Naive thymus-derived CD8-positive, alpha-beta T cell (primary cell): ENCODE measurements at places on chromosomes 12 and 14. TPM values are rescaled to one million over a fixed set of nuclear protein-coding genes. Genes with fewer than 3 reads are reported as not detected.

PMCH gene
- total RNA-seq, result not detected

- no peak for DNase-seq
Observed at GRCh38 chr12:122560138-122560537, 33.1 kb downstream of the KNTC1 start.

DNA sequence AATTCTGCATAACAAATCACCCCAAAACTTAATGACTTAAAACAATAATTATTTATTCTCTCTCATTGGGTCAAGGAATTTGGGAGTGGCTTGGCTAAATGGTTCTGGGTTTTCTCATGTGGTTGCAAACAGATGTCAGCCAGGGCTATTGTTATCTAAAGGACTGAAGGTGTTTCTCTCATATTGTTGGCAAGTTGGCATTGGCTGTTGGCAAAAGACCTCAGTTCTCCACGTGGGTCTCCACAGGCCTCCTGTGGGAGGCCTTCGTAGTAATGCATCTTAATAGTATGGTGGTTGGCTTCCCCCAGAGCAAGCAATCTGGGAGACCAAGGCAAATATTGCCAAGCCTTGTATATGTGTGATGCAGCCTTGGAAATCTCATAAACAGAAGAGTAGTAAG, 14.4 kb downstream of the GALNT16 start:
- no peak for DNase-seq

DNA sequence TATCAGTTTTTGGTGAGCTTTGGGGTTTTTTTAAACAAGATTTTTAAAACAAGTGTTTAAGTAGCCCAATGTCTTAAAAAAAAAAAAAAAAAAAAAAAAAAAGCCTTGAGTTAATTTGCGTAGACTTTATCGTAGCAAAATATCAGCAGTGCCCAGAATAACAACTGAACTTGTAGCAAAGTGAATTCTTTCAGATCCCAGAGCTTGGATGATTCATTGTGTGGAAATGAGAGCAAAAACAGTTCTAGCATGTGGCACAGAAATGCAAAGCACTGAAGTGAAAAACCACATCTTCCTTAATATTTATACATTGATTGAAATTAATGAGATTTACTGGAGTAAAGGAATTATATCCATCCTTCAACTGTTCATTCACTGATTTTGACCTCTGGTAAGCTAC, 258.1 kb downstream of the EGLN3 start:
- no peak for DNase-seq
